ENCODE measurements at places on chromosomes 2 and 18.

GRCh38 chr2:230929381-230930148, 4.5 kb upstream of the GPR55 start:
- DNase-seq: no peak

DNA sequence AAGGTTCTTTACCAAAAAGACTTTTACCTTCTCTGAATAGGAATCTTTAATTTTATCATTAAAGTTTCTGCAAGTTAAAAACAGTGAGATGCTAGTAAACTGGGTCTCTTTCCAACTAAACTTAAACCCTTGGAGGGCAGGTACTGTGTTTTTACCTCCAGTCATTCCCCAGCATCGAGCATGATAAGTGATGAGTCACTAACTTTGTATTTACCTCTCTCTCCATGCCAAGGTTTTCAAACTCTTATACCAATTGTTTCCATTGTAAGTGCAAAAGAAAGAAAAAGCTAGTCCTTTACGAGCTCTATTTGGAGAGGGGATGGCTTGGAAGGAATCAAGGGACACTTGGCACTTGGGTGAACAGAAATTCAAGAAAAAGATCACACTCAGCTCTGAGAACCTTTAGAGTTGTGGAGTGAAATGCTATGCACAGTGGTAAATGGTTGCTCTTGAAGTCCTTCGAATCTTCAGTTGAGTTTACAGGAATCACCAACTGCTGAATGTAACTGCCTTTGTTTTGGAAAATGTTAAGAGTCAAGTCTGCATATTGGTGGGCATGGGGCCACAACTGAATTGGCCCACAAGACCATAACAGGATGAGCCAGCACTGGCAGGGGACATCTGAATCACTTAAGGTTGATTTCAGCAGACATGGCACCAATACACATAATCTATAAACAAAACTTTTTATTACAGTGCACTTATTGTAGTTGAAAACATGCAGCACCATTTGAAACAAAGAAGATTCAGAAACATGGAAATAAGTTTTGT, 8.3 kb upstream of the RBM43 start:
- DNase-seq: no peak

- no peak for DNase-seq
Measured at GRCh38 chr2:96512341-96512740, 7.2 kb upstream of the NEURL3 start.

DNA sequence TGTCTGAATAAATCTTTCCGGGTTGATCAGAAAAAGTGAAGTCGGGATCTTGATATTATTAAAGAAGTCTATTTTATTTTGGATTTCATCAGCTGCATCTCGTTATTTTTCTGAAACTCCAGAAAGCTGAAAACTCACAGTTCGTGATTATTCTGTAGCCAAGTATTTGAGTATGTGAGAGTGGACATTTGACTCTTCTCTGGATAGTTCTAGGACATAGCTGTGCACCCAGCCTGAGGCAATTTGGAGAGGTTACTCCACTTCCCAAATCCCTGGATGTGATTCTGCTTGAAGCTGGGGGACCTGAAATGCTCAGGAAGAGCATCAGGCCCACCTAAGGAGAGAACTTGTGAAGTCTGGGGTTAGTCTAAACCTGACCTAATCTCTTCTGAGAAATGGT, 117.6 kb upstream of the PID1 start:
- DNase-seq: no peak

GRCh38 chr2:24011250-24012104, 1.6 kb downstream of the MFSD2B start:
- no peak for DNase-seq

DNA sequence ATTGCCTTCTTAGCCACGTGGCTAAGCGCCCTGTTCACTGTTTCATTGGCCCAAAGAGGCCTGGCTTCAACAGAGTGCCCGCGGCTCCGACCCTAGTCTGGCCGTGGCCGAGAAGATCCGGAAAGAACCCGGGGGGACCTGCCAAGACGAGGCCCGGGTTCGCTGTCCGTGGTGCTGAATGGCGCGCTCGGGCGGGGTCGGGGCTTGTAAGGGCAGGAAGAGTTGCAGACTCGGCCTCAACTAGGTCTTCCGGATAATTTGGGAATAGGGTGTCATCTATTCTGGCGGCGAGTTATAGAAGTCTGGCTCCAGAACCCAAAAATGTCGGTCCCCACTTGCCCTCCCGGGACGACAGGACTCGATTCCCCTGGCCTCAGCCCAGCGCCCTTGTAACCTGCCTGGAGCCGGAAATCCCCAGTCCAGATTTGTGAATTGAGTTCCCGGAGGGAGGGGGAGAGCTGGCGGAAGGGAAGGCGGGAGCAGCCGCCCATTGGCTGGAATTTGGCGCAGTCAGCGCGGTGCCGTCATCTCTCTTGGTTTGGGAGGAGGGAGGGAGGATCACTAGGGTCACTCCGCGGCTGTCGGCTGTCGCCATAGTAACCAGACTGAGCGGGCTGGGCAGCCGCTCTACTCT, 3.5 kb downstream of the CDK5R2 start:
- DNase-seq: peak; percentile 64

DNA sequence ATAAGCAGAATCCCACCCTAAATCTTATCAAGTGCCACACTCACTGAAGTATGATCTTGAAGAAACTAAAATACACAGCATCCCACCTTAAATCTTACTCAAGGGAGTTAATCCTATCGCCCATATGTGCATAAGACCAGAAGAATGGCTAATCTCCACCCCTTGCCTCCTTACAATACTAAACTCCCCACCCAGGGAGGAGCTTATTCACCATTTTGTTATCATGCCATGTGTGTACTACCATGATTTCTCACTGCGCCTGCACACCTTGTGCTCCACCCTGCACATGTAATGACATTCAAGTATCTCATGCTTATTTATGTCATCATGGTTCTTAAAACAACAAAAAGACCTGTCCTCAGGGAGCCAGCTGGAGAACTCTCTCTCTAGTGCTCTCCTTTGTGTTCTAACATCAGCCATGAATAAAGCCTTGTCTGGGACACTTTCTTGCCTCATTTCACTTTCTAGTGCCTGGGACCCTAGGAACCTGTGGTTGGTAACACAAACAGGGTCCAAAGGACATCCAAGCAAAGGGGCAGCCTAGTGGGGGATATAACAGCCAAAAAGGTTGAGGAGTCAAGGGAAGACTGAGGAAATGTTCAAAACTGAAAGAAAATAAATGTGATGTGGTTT, 87.4 kb downstream of the SLC66A3 start:
- no peak for DNase-seq

- DNase-seq: no peak
Measured at GRCh38 chr2:40243581-40244187, 208.2 kb downstream of the SLC8A1 start.

DNA sequence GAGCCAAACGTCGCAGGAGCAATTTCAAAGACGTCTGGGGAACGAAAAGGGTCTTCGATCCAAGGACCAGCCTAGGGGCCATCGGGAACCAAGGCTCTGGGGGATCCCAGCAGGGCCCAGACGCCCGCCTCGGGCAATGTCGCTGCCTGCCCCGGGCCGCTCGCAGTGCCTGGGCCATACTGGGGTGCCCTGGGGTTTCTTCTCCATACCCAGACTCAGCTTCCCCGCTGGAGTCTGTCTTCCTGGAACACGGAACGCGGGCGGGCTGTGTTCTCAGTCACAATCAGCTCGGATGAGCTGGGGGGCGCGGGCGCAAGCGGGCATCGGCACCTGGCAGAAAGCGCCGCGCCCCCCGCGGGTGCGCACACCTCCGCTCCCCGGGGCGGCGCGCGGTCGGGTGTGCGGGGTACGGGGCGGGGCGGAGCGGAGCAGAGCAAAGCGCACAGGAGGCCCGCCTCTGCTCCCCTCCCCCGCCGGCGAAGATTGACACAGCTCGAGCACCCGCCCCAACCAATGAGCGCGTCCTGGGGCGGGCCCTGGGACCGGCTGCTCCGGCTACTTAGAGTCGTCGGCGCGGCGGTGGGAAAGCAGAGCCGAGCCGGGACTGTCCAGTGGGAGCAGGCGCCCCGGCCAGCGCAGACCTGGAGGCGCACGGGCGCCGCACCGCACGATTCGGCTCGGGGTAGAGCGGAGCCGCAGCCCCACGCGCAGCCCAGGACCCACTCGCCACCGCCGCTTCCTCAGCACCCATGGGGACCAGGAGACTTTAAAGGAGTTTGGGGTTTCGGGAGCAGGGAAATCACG, at the start of gene LRATD1:
LRATD1 (plus strand) TSS at position 585 of the 804 bp plus-strand sequence. CDS start 1,263 bp downstream, outside the sequence.
- DNase-seq: no peak

DNA sequence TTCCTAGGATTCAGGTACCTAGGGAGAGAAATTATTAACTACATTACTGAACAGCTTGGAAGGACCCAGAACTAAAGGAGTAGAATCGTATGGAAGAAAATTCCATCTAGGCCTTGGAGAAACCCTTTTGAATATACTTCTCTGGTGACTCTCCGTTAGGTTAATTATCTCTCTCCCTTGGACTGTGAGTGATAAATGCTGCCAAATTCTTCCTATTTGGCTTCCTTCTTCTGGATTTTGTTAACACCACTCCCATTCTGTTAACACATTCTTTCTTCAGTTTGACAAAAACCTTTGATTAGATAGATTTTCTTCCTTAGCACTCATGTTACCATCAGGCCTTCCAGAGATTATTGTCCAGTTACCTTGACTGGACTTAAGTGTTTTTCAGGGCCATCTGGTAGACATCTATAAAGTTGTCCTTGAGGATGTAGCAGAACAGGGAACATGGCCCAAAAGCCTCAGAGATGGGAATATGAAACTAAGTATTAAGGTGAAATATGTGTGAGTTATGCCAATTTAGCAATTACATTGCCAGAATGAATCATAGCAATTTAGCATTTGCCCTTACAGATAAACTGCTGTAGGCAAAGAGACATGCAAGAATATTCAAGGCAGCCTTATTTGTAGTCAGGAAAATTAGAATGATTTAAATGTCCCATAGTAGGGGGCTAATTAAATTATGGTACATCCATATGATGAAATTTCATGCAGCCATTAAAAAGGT, 6.7 kb downstream of the CYP27A1 start:
- no peak for DNase-seq

DNA sequence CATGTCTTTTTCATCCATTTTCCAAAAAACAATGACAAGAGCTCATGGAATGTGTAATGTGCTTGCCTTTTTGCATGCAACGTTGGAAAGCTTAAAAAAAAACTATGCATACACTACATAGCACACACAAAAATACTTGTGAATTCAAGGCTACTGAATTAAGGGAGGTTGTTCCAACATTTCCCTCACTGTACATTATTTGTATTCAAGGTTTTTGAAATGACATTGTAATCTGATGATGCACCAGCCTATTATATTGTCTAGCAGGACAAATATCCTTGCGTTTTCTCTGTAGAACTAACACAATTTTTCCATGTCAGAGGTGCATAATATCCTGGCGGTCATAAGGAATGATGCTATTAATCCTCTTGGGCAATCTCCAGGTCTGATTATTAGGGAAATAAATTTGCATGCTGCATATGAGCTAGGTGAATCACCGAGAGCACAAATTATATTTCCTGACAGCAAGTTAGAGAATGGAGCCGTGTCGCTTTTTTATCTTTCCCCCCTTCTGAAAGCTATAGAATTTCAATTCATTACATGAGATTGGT, 836.9 kb upstream of the FANCL start:
- no peak for DNase-seq

GRCh38 chr18:49697757-49698524, 115.4 kb downstream of the ACAA2 start:
- DNase-seq: no peak

DNA sequence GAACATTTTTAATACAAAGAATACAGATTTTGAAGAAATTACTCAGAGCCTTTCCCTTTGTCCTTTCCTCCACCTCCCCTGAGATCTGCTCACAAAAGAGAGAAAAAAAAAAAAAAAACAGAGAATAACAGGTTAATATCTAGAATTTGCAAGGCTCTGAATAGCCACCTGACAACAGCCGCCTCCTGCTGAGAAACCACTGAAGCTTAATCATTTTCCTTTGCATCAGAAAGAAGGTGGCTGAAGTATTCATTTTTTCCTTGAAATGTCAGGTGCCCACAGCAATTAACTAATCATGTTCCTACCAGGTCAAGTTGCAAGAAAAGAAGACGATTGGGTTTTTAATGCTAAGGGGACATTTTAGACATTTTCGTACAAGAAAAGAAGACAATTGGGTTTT, 21.2 kb downstream of the CNTNAP5 start:
- no peak for DNase-seq

DNA sequence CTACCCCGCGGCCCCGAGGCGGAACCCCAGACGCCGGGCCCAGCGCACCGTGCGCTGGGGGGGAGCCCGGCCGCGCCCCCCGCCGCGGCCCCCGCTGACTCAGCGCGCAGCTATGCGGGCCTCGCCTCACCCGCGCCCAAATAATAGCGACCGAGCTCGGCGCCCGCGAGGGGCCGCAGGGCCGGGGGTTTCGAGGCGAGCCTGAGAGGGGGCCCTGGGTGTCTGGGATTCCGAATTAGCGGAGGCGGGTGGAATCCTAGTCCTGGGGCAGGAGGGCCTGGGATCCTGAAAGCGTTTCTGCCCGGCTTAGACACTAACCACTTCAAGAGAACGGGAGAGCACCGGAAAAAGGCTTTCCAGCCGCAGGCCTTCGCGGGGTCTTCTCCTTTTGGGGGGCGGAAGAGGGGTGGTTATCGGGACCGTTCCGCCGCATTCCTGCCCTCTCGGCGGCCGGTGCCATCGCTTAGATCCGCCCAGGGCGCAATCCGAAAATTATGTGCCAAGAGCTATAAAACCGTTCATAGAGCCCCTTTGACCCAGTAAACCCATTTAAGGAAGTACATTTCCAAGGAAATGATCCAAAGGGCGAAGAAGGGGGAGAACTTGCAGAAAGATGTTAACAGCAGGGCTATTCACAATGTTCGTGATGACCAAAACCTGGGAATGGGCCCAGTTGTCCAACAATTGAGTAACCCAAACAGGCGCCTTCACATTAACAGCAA, 681 bp upstream of the ROCK2 start:
- no peak for DNase-seq

DNA sequence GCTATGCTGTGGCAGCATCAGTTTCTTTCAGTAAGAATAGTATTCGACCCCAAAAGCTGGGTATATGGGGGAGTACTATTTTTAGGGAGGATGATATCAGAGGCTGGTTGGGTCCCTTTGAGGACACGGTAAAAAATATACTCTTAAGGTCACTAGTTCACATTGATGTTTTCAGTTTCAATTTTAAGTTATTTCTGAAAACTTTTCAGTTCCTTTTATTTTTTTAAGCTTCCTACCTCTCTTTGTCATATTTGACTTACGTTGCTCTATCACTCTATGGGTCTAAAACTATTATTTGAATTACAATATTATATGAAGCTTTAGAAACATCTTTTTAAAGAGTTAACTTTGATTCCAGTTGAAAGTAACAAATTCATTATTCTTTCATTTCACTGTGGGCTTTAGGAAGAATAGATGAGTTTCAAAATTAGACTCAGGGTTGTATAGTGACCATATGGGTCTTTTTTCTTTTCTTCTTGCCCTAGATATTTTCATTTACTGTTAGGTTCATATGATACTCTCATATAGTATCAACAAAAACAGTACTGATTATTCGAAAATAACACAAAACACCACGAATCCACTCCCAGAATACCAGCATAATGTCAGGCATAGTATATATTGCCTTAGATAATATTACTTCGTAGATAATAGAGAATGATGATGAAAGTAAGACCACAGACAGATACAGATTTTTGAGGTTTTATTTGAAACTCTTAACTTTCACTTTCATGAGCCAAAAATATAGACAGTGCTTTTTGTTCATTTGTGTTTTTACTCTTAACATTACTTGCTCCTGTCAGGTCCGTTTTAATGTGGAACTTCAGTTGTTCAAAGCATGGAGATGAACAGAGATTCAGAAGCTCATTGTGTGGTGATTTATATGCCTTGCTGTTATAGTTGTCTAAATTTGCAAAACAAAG, 9.8 kb downstream of the RMDN2 start:
- no peak for DNase-seq

- DNase-seq: no peak
Measured at GRCh38 chr2:74415762-74416395, 5.5 kb downstream of the C2orf81 start.

GRCh38 chr18:24736662-24737330, 276.4 kb downstream of the HRH4 start:
- DNase-seq: no peak

Data from stimulated activated CD4-positive, alpha-beta T cell treated with anti-CD3 and anti-CD28 coated beads, Interleukin-12 subunit alpha, Interleukin-12 subunit beta, amount 100 ng/mL, for 4 hours (primary cell).